Esophagus squamous epithelium (tissue), 5 donors: ENCODE measurements at places on chromosomes 6 and 20. TPM values are rescaled to one million over a fixed set of nuclear protein-coding genes. Genes with fewer than 3 reads are reported as not detected.

OR2J3 gene
- total RNA-seq, result not detected

DNA sequence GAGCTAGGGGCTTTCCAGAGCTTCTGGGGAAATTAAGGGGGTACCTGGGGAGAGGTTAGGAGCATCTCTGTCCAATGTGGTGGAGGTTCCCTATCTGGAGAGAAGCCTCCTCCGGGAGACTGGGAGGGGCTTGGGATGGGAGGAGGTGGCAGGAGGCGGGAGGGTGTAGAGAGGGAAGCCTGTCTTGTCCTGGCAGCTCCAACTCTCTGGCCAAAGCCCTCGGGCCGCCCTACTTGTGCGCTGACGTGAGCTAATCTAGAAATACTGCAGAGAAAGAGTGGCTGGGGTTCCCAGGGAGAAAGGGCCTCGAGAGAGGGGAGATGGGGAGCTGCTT lies 1.6 kb upstream of the SLC32A1 start:
- H3K36me3 ChIP-seq, result no peaks in the 10 kb centered on the region
- H3K4me1 ChIP-seq, result peaks cover 12% of the 10 kb centered on the region
- H3K27me3 ChIP-seq, result peaks cover 39% of the 10 kb centered on the region
- no peak overlapping the region for H3K27ac ChIP-seq

GRCh38 chr6:21189759-21190158 lies 403.8 kb upstream of the SOX4 start:
- H3K4me1 ChIP-seq, result no peaks in the 10 kb centered on the region
- H3K27me3 ChIP-seq, result no peaks in the 10 kb centered on the region
- no peak overlapping the region for H3K4me3 ChIP-seq
- no peak for DNase-seq
- H3K36me3 ChIP-seq, result no peaks in the 10 kb centered on the region

GJA1 gene
- 118 TPM for total RNA-seq

GRCh38 chr20:7708782-7709181 lies 231.5 kb downstream of the HAO1 start:
- no peaks in the 10 kb centered on the region for H3K36me3 ChIP-seq
- no peak for DNase-seq
- no peaks in the 10 kb centered on the region for H3K4me1 ChIP-seq
- H3K27me3 ChIP-seq, result no peaks in the 10 kb centered on the region

- H3K36me3 ChIP-seq, result no peaks in the 10 kb centered on the region
- DNase-seq, result no peak
- H3K27ac ChIP-seq, result no peak overlapping the region
- no peak overlapping the region for H3K4me3 ChIP-seq
Observed at GRCh38 chr6:43746613-43747102, 23.4 kb upstream of the VEGFA start.

DNA sequence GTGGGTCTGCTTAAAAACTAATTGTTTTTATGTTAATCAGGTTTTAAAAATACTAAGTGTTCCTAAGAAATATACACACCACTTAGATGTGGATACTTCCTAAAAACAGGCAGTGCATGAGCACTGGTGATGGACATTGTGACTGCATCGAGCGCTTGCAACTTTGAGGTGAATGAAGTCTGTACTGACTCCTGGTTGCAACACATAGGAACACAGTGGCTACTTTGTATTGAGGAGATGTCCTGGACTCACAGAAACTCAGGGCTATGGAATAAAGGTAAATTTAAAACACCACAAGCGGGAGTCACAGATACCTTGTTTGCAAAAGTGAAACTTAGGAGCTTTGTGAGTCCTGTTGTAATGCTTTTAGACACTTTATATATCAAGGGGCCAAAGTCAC lies 55.6 kb upstream of the POLR1H start:
- DNase-seq, result no peak
- peaks cover 6% of the 10 kb centered on the region for H3K27me3 ChIP-seq
- H3K4me3 ChIP-seq, result no peak overlapping the region
- H3K4me1 ChIP-seq, result peaks cover 12% of the 10 kb centered on the region

DNA sequence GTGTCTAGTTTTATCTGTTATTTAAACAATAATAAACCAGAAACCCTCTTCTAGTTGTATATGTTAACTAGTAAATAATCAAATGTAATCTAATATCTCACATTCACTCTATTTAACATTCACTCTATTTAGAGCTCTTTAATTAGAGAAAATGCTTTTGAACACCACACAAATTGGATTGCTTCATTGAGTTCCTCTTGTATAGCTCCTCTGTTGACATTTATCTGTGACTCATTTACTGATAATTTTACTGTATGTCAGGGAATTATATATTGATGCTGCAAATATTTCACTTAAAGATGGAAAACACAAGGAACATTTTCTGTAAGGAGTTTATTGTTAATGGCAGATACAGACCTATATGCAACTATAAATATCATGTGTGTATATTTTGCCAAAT lies 594.6 kb downstream of the COL12A1 start:
- no peak for DNase-seq
- no peaks in the 10 kb centered on the region for H3K36me3 ChIP-seq
- H3K4me1 ChIP-seq, result no peaks in the 10 kb centered on the region
- no peak overlapping the region for H3K27ac ChIP-seq

DNA sequence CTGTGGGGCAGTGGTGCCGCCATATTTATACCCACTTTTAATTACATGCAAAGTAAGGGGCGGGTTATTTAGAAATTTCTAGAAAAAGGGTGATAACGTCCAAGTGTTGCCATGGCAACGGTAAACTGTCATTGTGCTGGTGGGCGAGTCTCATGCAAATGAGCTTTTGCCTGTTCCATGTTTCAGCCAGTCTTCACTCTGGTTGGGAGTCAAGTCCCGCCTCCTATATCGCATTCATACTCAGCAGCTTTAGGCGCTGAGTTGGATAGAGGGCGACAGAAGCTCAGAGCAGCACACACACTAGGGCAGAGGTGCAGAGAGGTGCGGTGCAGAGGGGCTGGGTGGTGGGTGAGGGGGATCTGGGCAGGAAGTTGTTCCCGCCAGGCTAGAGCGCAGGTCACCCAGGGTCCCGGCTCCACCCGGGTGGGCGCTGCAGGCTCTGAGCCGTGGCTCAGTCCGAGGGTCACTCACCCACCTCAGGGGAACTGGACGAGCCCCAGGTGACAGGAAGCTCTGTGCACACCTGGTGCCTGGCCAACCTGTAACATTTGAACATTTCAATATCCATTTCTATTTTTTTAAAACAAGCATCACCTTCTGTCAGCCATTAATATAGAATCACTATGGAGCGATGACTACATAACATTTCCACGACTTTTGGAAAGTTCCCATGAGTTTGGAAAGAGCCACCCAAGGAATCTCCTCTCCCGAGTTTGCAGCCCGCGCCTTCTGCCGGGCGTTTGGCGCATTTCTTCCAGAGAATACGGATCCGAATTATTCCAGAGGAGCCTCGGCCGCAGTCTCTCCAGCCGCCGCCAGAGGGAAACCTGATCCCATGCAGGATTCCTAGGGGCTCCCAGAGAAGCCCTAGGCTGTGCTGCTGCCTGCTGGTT lies 89.1 kb upstream of the PHACTR3 start:
- H3K27me3 ChIP-seq, result no peaks in the 10 kb centered on the region
- H3K27ac ChIP-seq, result no peak overlapping the region
- no peaks in the 10 kb centered on the region for H3K36me3 ChIP-seq
- DNase-seq, result no peak

DNA sequence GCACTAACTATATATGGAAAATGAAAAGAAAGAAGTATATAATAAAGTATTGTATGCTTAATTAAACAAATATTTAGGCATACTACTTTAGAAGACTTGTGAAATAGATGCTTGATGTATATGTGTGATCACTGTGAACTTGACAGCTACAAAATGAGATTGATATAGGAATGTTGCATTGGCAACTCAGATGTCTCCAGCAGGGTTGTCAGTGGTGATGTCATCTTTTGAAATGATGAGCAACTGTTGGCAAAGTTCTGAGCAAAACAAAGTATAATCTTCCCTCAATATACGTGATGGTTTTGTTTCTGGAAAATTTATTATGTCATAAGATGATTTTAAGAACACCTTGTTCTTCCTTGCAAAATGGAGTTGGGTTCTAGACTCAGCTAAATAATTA lies 133.8 kb downstream of the ARID1B start:
- no peaks in the 10 kb centered on the region for H3K4me1 ChIP-seq
- no peaks in the 10 kb centered on the region for H3K27me3 ChIP-seq
- no peak overlapping the region for H3K27ac ChIP-seq
- no peak overlapping the region for H3K4me3 ChIP-seq

- H3K4me3 ChIP-seq, result no peak overlapping the region
- no peaks in the 10 kb centered on the region for H3K27me3 ChIP-seq
- no peaks in the 10 kb centered on the region for H3K4me1 ChIP-seq
- peak overlapping the region; percentile 45 for H3K27ac ChIP-seq
- no peak for DNase-seq
Observed at GRCh38 chr6:105482227-105482844, 79.5 kb upstream of the PREP start.

GRCh38 chr20:8399947-8400346 lies 267.9 kb downstream of the PLCB1 start:
- H3K27ac ChIP-seq, result no peak overlapping the region
- DNase-seq, result no peak
- no peaks in the 10 kb centered on the region for H3K36me3 ChIP-seq
- H3K4me1 ChIP-seq, result no peaks in the 10 kb centered on the region

DNA sequence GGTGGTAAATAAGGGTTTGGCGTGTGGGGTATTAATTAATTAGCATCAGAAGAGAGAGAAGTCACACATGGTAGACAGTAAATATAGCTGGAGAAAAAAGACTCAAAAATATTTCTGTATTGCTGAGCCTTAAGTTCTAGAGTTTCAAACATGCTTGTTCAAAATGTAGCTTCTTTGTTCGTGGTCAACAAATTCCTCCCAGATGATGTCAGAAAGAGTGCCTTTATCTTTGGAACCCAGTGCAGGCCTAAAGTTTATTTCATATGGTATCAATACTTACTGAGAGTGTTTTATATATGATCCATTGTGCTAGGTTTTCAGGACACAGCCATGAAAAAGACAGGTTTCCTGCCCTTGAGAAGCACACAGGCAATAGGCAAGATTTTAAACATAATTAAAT lies 18.3 kb downstream of the MARCKS start:
- H3K27ac ChIP-seq, result no peak overlapping the region
- no peak overlapping the region for H3K4me3 ChIP-seq
- DNase-seq, result no peak
- no peaks in the 10 kb centered on the region for H3K27me3 ChIP-seq

DNA sequence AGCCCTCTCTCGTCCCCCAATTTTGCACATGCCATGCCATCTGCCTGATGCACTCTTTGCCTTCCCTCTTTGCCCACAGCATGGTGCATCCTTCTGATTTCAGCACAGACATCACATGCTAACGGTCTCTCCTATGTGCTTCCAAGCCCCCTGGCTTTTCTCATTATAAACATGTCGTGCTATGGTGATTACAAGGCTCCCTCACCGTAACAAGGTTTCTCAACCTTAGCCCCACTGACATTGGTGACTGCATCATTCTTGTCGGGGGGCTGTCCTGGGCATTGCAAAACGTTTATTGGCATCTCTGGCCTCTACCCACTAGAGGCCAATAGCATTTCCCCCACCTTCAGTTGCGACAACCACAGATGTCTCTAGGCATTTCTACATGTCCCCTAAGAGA lies 187.2 kb downstream of the TFAP2C start:
- H3K27ac ChIP-seq, result no peak overlapping the region
- H3K36me3 ChIP-seq, result no peaks in the 10 kb centered on the region
- no peaks in the 10 kb centered on the region for H3K27me3 ChIP-seq

- no peaks in the 10 kb centered on the region for H3K27me3 ChIP-seq
- no peak for DNase-seq
- no peaks in the 10 kb centered on the region for H3K36me3 ChIP-seq
- H3K27ac ChIP-seq, result no peak overlapping the region
- no peaks in the 10 kb centered on the region for H3K4me1 ChIP-seq
Observed at GRCh38 chr6:41519745-41520699, 26.2 kb upstream of the FOXP4 start.

DNA sequence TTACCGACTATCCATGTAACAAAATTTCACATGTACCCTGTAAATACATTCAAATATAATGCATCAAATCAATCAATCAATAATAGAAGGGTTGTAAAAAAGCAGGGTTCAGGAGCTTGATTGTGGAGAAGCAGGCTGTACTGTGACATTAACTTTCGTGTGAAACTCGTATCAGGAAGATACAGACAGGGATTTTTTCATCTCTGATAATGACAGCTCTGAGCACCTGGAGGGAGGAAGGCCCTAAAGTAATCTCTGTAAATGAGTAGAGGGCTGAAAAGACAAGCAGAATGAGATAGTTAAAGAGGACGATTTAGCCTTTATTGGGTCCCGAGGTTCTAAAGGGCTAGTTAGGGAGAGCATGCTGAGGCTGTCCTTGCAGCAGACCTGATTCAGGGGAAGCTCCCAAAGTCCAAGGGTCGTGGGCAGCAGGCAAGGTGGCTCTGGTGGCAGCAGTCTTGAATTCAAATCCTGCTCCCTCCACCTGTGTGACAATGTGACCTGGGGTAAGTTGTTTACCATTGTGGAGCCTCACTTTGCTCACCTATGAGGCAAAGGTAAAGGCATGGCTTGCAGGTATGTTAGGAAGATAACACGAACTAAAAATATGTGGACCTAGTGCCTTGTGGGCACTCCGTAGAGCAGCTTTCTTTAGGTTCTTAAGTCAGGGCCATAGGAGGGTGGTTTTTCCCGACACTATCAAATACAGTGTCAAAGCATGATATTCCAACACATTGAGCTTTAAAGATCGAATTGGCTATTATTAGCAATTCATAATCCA lies 219.4 kb upstream of the MYLIP start:
- no peak for DNase-seq
- H3K27me3 ChIP-seq, result no peaks in the 10 kb centered on the region
- H3K27ac ChIP-seq, result no peak overlapping the region
- no peaks in the 10 kb centered on the region for H3K4me1 ChIP-seq

ATF6B gene
- 27.3 TPM for total RNA-seq

NUS1 gene
- 10.4 TPM for total RNA-seq

- no peak for DNase-seq
- H3K27ac ChIP-seq, result no peak overlapping the region
- H3K4me1 ChIP-seq, result peaks cover 10% of the 10 kb centered on the region
Observed at GRCh38 chr20:63022501-63022900, 15.7 kb upstream of the BHLHE23 start.

GRCh38 chr6:81894788-81895271 lies 142.3 kb upstream of the TENT5A start:
- DNase-seq, result no peak
- H3K4me1 ChIP-seq, result peaks cover 4% of the 10 kb centered on the region
- peak overlapping the region; percentile 4 for H3K4me3 ChIP-seq
- H3K27ac ChIP-seq, result peak overlapping the region; percentile 62
- no peaks in the 10 kb centered on the region for H3K27me3 ChIP-seq

DNA sequence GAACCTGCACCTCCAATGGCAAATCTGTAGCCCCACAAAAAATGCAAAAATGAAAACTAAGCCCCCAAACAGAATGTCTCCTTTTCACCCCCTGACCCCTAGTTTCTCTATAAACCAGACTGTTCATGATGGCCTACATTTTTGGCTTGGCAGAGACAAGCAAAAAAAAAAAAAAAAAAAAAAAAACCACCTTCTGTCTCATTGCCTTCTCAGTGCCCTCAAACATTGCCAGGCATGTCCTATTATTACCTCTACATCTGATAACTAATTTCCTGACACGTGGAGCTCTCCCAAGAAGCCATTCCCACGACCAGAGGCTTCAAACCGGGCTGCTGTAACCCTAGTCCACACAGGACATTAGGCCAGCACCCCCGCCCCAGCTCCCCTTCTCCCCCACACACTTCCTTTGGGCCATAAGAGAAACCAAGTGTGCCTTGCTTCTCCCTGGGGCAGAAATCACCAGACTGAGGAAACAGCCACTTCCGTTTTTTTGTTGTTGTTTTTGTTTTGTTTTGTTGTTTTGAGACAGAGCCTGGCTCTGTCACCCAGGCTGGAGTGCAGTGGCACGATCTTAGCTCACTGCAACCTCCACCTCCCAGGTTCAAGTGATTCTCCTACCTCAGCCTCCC lies 65.4 kb downstream of the GPR6 start:
- H3K36me3 ChIP-seq, result no peaks in the 10 kb centered on the region
- peaks cover 49% of the 10 kb centered on the region for H3K4me1 ChIP-seq
- no peaks in the 10 kb centered on the region for H3K27me3 ChIP-seq
- no peak overlapping the region for H3K27ac ChIP-seq
- H3K4me3 ChIP-seq, result no peak overlapping the region
- no peak for DNase-seq
